ENCODE measurements at places on chromosomes 3 and 15. TPM values are rescaled to one million over a fixed set of nuclear protein-coding genes. Genes with fewer than 3 reads are reported as not detected.

FOXB1 gene
- total RNA-seq: not detected

DNA sequence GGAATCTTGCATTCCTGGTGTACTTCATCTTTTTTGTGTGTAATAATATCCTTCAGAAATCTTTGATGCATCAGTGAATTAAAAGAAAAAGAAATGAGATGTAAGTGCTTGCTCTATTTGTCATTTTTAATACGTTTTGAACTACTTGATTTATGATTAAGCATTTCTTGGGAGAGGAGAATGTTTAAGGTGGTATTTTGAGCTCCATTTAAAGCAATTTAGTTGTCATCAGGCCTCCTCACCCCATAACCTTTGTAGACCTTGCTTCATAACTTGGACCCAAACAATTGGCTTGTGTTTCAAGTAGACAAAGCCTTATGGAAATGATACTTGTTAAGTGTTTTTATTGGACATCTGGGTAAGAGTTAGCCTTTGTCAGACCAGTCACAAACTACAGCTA is 87.1 kb upstream of the VEPH1 start:
- DNase-seq: no peak

- DNase-seq: no peak
These were observed 1.9 kb downstream of the SPG11 start for GRCh38 chr15:44661576-44661975.

GOLGA8S gene
- 0.44 TPM for total RNA-seq

GRCh38 chr3:69142090-69142489 is 19.7 kb upstream of the LMOD3 start:
- DNase-seq: no peak

GRCh38 chr3:196821806-196822355 is 45.8 kb upstream of the SENP5 start:
- no peak for DNase-seq

GRCh38 chr3:67044295-67044694 is 46.2 kb downstream of the KBTBD8 start:
- no peak for DNase-seq

DNA sequence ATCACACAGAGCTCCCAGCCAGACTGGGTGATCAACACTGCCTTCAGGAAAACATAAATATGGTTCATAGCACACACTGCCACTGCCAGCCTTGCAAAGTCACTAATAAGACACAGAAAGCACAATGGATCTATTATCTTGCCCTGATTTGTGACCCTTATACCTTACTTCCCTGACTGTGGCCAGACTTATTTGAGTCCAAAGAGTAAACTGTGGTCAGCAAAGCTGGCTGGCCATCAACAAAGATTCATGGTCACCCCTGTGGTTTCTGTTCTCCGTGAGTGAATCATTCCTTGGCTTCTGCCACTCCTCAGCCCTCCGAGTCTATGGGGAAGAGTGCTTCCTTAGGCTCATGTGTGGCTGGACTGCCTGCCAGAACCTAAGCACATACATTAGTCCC is 437.7 kb downstream of the RAP2B start:
- DNase-seq: no peak

Data from osteocyte (in vitro differentiated cells).